Suppressor macrophage (primary cell): ENCODE measurements at places on chromosomes 3 and 15.

DNA sequence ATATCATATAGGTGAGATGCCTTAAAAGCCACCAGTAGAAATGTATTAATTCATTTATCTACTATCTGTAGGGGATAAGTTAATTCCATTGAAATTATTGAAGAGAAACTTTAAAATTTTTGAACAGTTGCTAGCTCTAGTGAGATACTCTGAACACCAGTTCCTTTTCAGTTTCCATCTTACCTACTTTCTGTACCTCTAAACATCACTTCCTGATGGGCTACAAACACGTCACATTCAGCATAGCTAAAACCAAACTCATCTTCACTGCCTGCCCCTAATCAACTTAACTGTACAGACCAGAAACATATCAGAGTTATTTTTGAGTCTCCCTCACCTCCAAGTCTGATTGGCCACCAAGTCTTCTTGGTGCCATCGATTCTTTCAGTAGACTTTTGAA lies 88.9 kb downstream of the FEZF2 start:
- DNase-seq: no peak

- peak; percentile 48 for DNase-seq
Measured at GRCh38 chr15:67108122-67108961, 42.9 kb downstream of the SMAD3 start.

DNA sequence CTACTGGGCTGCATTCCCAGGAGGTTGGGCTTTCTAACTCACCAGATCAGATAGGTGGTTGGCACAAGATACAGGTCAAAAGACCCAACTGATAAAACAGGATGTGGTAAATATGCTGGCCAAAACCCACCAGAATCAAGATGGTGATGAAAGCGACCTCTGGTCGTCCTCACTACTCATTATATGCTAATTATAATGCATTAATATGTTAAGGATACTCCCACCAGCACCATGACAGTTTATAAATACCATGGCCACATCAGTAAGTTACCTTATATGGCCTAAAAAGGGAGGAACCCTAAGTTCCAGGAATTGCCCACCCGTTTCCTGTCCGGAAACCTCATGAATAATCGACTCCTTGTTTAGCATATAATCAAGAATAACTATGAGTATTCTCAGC lies 31.6 kb downstream of the CFAP44 start:
- no peak for DNase-seq

DNA sequence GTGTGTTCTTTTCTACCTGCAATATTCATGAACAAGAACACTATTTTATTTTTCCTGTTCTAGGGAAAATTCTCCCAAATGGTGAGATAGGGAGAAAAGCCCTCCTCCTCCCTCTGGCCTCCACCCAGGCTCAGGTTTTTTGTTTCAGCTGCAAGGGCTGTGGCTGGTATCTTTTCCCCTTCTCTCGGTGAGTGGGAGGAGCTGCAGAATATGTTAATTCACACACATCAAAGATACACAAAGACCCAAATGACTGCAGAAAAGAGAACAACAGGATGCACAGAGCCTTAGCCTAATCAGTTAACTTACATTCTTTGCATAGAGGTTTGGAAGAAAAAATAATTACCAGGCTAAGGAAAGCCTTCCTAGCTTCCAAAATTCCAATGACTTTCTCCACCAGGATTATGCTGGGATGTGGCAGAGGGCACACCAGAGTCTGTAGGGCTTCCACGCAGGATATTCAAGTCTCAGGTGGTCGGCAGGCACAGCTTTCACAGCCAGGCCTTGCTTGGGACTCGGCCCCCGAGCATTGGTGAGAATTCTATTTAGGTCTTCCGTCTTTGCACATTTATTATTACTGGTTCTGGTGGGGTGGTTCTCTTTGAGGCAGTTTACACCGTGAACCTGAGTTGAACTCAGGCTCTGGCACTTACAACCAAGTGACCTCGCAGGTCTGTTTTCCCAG lies 64.9 kb downstream of the ABHD5 start:
- DNase-seq: no peak

GRCh38 chr15:26838742-26839460 lies 28.0 kb upstream of the GABRA5 start:
- DNase-seq: peak; percentile 25

- DNase-seq: peak; percentile 57
Measured at GRCh38 chr15:55897560-55898336, 95.7 kb downstream of the NEDD4 start.

DNA sequence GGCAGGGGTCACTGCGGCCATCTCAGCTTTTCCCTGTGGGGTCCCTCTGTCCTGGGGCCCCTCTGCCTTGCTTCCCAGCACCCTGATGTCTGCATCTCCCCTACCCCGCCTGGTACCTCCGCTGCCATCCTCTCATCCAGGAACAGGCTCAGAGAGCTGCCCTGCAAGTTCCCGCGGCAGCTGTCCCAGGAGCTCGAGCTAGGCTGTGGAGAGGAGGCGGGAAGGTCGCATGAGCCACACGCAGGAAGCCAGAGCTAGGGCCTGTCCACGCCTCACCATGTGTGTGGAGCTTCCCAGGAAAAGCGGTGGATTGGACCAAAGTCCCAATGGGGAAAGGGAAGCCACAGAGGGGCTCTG lies 12.5 kb downstream of the PLA2G4B start:
- no peak for DNase-seq

DNA sequence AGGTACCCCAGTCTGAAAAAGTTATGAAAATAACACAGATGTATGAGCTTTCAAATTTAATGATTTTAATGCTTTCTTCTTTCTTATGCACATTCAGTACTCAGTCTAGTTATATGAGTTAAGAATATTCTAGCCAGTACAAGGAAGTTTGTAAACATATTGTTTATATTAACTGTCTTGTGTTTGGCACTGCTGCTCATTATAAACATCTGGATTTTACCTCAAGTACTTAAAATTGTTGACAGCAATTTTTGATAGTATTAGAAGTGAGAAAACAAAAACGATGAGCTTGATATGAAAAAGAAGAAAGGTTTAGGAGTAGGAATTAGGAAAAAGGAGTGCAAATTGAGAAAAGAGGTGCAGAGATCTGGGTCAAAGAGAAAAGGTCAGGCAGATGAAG lies 293.3 kb downstream of the C3orf38 start:
- DNase-seq: no peak

- no peak for DNase-seq
Measured at GRCh38 chr3:140510303-140510861, 167.5 kb upstream of the TRIM42 start.

DNA sequence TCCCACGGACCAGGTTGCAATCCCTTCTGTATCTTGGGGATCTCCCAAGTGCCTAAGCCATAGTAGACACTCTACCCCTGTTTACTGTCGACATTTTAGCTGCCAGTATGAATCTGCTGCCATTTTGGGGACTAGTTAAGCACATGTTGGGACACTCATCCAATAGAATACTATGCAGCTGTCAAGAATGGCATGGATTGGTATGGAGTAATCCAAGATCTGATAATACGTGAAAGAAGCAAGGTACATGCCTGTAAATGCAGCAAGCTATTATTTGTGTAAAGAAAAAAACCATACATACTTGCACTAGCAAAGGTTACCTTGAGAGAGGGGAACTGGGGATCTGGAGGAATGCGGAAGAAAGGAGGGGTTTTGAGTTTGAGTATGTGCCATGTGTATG lies 129.3 kb downstream of the SMAD6 start:
- DNase-seq: no peak

- peak; percentile 51 for DNase-seq
Measured at GRCh38 chr3:151387842-151388241, 3.3 kb upstream of the P2RY12 start.

DNA sequence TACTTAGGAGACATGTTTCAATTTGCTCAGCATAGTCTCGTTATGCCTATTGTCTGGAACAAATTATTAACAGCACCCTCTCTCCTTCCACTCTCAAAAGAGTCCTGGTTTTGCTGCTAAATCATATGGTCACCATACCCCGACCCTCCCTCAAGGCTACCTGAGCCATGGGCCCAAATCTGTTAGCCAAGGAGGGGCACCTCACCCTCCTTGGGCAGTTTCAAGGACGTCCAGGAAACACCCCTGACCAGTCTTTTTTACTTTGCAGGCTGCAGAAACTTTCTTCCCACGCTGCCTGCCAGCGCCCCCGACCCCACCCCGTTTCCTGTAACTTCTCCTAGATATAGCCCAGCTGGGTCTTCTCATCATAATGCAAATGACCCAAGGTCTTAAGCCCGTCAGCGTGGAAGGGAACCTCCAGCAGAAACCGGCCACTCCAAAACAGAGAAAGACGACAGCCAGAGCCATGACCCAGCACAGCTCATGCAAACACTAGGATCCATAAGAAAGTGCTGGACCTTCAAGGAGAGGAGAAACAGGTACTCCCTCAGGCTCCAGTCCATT lies 62.3 kb downstream of the ADCY5 start:
- DNase-seq: no peak

GRCh38 chr15:31265871-31266711 lies 60.5 kb upstream of the KLF13 start:
- DNase-seq: peak; percentile 86

DNA sequence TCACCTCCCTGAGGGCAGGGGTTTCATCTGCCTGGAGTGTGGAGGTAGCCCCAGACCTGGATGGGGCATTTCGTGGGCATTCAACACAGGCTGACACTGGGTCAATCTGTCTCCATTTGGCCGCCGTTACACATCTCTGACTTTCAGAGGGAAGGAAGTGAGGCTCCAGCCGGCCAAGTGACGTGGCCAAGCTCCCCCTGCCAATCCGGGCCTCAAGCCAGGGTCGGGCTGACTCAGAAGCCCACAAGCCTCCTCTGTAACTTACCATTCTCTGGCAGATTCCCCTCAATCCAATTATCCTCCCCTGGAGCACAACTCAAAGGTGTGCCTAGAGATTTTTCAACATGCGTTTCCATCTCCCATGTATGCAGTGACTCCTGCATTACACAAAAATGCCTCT lies 227.6 kb downstream of the KLF13 start:
- DNase-seq: peak; percentile 2

- no peak for DNase-seq
Measured at GRCh38 chr3:71241246-71241901, 342.2 kb downstream of the FOXP1 start.

- no peak for DNase-seq
Measured at GRCh38 chr3:52519445-52520140, 14.1 kb downstream of the NT5DC2 start.

GRCh38 chr3:14614862-14615261 lies 36.7 kb upstream of the CCDC174 start:
- DNase-seq: no peak

GRCh38 chr15:101173233-101174119 lies 78.4 kb downstream of the CHSY1 start:
- DNase-seq: no peak

DNA sequence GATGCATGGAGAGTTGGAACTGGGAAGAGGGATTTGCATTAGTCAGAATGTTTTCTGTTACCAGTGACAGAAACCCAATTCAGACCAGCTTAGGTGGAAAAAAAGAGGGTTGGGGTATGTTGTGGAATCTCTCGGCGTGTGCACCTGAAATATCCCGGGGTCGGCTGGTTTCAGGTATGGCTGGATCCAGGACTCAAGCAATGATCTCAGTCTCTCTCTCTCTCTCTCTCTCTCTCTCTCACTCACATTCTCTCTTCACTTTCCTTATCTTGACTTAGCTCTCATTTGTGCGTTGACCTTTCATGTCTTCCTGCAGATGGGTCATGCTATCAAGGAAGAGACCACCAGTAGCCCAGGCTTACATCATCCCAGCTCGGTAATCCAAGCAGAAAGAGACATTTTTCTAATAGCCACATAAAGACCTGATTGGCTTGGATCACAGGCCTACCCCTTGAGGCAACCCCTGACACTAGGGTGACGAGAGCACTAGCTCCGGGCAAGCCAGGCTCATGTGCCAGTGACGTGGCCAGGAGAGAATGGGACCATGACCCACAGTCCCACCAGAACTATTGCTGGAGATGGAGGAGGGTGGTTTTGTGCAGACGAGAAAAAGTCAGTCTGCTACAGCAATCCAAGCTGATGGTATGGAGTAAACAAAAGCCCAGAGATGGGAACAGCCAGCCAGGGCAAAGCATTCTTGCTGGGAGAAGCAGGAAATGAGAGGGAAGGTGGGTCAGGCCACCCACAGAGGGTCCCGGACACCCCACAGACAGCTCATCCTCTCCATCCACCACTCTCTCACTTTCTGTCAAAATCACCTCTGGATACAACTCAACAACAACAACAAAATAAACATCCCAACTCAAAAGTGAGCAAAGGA lies 91.7 kb downstream of the CHSY1 start:
- DNase-seq: no peak

DNA sequence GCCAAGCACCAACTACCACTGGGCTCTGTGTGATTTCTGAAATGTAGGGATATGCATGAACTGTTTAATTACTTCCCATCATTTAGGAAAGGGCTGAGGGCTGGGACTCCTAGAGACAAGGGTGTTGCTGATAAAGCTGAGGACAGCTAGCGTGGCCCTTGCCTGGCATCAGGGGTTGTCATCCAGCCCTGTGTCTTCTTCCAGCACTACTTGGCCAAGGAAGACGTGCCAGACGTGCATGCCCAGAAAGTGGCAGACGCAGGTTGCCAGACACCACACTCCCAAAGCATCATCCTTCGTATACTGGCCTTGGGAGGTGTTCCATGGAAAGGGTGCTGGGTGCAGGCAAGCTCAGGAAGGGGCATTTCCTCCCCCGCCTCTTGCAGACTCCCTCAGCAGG lies 64.8 kb downstream of the LRIG1 start:
- no peak for DNase-seq

DNA sequence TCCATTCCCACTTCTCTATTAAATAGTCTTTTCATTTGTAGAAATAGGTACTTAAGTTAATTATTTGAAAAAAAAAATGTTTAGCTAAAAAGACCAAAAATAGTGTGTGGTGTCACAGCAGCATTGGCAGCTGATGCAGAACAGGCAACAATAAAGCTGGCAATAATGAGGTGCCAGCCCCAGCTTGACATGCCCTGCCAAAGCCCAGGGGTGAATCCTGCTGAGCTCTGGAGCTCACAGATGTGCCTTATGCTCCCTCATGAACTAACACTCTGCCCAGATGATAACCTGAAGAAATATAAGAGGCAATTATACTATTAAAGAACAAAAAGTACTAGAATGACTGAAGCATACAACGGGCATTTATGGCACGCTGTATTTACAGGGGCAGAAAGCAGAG lies 63.8 kb downstream of the IGSF11 start:
- DNase-seq: no peak

DNA sequence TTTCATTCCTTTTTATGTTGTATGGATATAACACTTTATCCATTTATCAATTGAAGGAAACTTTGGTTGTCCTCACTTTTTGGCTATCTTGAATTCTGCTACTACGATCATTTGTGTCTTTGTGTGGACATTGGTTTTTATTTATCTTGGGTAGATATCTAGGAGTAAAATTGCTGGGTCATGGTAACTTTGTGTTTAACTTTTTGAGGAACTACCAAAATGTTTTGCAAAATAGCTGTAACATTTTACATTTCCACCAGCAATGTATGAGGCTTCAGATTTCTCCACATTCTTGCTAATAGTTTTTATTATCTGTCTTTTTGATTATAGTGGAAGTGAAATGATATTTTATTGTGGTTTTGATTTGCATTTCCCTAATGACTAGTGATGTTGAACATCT lies 55.6 kb downstream of the TLNRD1 start:
- DNase-seq: peak; percentile 63

GRCh38 chr15:90862964-90863778 lies 5.2 kb upstream of the FURIN start:
- peak; percentile 91 for DNase-seq
